ENCODE measurements at places on chromosomes 6 and 20.

GRCh38 chr6:116446399-116446798, 14.8 kb upstream of the CALHM6 start:
- no peak for DNase-seq

DNA sequence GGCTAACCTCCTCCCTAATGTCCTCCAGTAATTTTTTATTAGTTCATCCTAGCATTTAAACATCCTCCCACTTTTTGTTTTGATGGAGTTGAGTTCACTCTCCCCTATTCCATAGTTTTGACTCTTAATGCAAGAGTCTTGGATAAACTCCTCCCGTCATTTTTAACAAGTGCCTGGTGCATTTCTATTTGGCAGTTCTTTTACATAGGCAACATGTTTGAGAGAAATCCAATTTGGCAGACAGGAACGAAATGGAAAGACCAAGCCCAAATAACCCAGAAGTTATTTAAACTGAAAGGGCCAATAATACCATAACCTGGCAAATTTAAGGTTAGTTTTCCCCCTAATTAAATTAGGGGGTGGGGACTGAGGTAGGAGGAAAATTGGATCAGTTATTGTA, 291.5 kb upstream of the MANEA start:
- DNase-seq: no peak

GRCh38 chr20:8854571-8854970, 214.3 kb upstream of the PLCB4 start:
- peak; percentile 42 for DNase-seq

DNA sequence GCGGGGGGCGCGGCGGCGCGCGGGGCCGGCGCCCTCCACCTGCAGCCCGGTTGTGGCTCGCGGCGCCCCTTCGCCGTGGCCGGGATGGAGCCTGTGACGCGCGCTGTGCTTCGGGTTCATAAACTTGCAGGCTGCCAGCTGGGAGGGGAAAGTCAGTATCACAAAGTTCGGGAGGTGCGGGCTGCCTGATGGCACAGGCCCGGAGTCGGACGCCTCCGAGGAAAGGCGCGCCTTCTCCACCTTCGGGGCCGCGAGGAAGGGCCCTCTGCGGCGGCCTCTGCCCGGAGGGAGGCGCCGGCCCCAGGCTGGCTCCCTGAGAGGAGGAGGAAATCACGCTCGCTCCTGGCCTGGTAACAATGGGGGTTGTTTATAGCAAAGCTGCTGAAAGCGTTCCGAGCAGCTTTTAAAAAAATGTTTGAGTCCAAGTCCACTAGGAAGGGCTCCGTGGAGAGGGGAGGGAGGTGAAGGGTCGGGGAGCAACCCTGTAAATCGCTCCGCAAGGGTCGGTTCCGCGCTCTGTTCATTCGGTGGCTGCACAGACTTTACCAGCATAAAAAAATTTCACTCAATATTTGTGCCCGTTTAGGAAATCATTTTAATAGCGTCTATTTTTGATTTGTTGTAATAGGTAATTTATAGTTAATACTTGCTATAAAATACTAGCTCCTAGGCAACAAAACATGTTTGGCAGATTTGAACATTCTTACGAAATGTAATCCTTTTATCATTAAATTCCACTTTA, 1.0 kb downstream of the AFDN start:
- DNase-seq: no peak

GRCh38 chr6:153564803-153565202, 433.7 kb upstream of the RGS17 start:
- no peak for DNase-seq

DNA sequence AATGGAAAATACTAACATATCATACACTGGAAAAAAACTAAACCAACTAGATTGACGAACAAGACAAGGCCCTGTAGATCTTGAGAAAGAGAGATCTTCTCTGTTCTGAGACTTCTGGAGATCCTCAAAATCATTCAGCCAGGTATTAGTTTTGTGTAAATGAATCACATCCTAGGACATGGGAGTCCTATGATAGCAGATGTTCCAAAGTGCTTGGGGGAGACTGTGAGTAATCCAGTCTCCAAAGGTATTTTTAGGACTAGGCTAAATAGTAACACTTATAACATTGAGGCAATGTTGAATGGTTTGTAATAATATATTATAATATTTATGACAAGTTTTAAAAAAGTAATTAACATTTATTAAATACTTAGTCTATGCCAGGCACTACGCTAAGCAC, 275.0 kb downstream of the BTBD9 start:
- no peak for DNase-seq

- DNase-seq: peak; percentile 26
These were observed 17.2 kb upstream of the NOX3 start for GRCh38 chr6:155472886-155473285.

DNA sequence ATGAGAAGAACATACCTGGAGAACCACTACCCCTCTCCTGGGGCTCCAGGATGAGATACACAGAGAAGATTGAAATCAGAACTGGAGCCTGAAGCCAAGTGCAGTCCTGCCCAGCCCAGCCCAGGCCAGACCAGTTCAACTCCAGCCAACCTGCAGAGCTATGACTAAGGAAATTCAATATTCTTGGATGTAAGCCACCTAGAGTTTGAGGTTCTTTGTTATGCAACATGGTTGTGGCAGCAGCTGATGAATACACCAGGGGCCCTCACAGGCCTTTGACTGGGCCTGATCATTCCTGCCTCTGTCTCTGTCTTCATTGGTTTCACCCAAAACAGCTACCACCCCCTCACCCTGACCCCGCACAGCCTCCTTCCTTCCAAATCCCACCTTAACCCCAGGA, 167.8 kb downstream of the LRFN2 start:
- DNase-seq: no peak

- no peak for DNase-seq
These were observed 49.9 kb upstream of the TAGAP start for GRCh38 chr6:159094444-159095252.

GRCh38 chr20:63686492-63687321, 9.7 kb upstream of the TNFRSF6B start:
- peak; percentile 63 for DNase-seq

DNA sequence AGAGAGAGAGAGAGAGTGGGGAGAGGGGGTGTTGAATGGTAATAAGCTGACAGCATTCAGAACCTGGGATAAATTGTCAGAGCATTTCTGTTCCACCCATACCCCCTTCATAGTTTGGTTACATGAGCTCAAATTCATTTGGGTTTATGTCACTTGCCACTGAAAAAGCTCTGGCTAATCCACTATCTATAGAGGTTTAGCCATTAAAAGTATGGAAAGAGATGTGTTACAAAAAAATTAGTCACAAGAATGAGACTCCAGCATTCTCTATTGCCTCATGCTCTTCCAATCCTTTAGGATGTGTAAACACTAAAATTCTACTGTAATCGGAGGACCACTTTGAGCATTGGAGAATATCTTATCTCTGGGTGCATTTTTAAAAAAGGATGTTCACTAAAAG, 297.6 kb upstream of the TCF21 start:
- no peak for DNase-seq

- no peak for DNase-seq
These were observed 46.0 kb downstream of the RNF217 start for GRCh38 chr6:125008261-125008703.

- no peak for DNase-seq
These were observed 79.0 kb upstream of the SPACA1 start for GRCh38 chr6:87968435-87969278.

- no peak for DNase-seq
These were observed 309.8 kb upstream of the SUPT3H start for GRCh38 chr6:45687570-45687969.

- peak; percentile 44 for DNase-seq
These were observed 38.9 kb upstream of the PMEPA1 start for GRCh38 chr20:57748601-57749130.

DNA sequence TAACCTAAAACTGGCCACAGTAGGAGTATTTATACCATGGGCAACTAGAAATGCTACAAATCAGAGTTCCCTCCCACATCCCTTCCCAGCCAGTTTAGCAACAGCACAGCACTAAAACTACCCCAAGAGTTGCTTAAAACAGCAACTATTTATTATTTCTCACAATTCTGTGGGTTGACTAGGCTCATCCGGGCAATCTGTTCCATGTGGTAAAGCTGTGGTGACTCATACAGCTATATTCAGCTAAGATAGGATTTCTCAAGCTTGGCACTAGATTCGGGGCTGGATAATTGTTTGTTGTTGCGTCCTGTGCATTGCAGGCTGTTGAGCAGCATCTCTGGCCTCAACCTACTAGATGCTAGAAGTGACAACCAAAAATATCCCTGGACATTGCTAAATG, 8.6 kb upstream of the HECA start:
- peak; percentile 92 for DNase-seq

- DNase-seq: no peak
These were observed 366.2 kb downstream of the ZFAND3 start for GRCh38 chr6:38185752-38186151.

DNA sequence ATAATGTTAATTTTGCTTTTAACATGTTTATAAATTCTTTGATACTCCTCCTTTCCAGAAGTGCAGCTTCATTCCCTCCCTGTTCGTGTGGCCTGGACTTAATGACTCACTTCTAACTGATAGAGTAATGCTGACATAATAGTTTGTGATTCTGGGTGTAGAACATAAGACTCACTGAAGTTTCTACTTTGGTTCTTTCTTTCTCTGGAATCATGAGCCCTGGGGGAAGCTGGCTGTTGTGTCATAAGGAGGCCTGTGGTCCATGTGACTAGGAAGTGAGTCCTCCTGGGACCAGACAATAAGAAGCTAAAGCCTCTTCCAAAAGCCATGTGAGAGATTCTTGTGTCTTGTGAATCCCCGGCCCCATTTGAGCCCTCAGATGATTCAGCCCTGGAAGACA, 30.5 kb upstream of the HLA-G start:
- peak; percentile 38 for DNase-seq

DNA sequence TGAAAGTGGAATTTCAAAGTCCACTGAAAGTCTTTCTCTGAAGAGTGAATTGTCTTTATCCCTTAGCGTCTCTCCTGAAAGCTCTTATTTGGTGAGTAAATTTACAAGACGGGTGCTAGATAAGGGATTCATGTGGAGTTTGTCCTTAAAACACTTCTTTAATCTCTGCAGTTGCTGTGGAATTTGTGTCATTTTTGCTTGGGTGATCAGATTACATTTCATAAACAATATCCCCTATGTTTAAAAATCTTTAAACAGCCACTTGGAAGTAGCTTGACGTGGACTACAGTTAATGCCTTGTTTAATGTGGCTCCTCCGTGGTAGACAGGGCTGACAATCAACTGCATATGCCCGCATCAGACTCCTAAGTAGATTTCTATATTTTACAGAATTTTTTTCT, 175.4 kb upstream of the ZNF217 start:
- DNase-seq: no peak

- DNase-seq: no peak
These were observed 169.1 kb upstream of the PMEPA1 start for GRCh38 chr20:57878786-57879424.

GRCh38 chr6:132633362-132633761, 9.3 kb upstream of the TAAR2 start:
- DNase-seq: no peak

DNA sequence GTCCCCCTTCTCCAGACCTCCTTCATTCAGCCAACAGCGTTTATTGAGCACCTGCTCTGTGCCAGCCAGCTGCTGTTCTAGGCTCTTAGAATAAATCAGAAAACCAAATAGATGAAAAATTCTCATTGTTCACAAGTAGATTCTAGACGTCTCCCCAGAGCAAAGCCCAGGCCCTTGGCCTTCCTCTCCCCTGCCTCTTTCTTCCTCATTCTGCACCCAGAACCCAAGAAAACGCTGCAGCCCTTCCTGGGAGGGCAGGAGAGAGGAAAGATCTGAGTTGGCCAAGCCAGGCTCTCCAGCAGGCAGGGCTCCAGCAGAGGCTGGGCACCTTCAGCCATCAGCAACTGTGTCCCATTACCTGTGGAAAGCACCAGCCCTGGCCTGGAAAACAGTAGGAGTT, 12.0 kb upstream of the BPI start:
- DNase-seq: no peak

GRCh38 chr6:52858416-52858815, 17.8 kb upstream of the GSTA5 start:
- no peak for DNase-seq

DNA sequence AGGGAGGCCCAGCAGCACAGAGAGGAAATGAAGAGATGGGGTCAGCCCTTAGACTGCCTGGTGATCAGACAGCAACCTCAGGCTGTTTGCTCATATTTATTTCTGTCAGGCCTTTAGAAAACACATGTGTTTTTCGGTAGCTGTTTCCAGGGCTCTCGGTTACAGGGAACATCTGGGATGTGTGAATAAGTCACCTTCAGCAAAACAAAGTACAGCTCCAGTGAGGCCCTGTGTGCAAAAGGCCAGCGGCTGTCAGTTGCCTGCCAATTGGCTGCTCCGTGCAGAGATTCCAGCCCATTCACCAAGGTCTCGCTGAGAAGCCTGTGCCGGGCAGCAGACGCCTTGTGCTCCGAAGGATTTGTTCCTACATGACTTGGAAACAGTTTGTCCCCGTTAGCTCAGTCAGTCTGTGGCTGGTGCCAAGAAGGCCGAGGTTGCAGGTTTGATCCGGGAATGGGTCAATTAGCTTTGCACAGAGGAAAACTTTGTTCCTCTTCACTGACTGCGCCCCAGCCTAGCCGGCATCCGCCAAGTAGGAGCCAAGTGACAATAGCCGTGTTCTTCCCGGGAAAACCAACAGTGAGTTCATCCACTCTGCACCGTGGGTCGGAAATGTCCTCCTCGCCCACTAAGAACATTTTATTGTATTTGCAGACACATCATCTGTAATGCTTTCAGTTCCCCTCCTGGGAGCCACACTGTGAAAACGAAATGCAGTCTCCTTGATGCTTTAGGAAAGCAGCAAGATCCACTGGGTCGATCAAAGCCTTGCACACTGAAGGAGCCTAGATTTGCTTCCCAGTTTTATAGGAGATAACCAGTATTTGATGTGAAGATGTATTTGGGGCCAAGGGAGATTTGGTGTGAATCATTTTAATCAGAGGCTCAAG, 315.4 kb upstream of the CDYL start:
- peak; percentile 18 for DNase-seq

GRCh38 chr20:62352402-62353288, 14.5 kb downstream of the LAMA5 start:
- DNase-seq: no peak

DNA sequence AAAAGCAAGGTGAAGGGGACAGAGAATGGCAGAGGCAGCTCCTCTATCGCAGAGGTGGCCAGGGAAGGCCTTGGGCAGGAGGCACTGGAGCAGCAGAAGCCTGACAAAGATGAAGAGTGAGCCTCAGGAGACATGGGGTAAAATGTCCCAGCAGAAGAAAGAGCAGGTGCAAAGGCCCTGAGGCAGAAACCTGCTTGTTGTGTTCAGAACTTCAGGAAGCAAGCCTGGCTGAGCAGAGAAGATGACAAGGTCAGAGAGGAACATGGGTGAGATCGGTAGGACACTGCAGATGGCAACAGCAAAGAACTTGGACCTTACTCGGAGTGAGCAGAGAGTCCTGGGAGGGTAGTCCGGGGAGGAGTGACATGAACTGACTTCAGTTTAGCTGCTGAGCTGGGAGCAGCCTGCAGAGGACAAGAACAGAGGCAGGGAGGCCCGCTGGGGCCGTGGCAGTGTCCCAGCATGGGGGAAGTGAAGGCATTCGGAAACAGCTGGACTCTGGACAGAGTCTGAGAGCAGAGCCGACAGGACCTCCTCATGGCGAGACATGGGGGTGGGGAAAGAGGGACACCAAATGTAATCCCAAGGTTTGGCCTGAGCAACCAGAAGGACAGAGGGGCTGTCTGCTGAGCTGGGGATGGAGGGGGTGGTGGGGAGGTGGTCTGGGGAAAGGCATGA, 106.3 kb downstream of the PREX1 start:
- DNase-seq: no peak

Data from GM04503 (cell line).